ENCODE measurements at places on chromosomes 5 and 9.

DNA sequence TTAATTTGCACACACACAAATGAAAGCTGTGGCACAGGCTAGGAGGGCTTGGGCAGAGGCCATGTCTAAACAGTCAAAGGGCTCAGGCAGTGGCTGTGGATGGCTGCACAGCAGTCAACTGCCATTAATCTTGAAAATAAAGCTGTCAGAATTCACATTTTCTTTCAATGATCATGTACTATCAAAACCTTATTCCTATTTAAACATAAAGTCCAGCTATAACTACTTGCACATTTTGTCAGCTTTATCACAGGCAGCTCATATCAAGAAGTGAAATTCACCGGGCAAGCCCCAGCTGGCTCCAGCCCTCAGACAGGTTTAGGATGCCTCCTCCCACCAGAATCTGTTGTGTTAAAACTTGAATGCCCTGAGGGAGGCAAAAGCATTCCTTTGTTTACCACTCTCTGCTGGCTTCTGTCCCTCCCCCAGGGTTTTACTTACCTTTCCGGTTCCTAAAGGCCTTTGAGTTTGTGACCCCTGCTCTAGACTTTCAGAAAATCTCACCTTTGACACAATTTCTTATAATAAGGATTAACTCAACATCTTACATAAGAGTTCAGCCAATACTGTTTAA, 54.9 kb upstream of the GRAMD2B start:
- DNase-seq = no peak

DNA sequence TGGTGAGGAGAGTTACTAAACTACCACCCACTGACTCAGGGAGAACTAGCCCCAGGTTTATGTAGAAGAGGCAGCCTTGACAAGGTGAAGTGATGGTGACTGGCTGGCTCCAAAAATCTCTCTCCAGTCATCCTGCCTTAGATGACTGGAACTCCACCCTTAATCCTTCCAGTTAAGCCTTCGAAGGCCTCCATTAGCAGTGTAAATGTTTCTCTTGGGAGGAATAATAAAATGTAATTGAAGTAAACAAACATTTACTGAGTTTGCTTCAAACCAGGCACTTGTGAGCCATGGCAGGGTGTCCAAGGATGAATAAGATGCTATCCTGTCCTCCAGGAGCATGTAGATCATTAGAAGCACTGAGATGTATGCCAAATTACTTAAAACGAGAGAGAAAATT, 35.5 kb downstream of the ASTN2 start:
- DNase-seq = no peak

- no peak for DNase-seq
These were observed 71.6 kb upstream of the FRRS1L start for GRCh38 chr9:109238655-109239054.

GRCh38 chr9:5617749-5618148, 11.2 kb upstream of the RIC1 start:
- DNase-seq = peak; percentile 49

- DNase-seq = no peak
These were observed 216.8 kb upstream of the OTULINL start for GRCh38 chr5:14364576-14365472.

DNA sequence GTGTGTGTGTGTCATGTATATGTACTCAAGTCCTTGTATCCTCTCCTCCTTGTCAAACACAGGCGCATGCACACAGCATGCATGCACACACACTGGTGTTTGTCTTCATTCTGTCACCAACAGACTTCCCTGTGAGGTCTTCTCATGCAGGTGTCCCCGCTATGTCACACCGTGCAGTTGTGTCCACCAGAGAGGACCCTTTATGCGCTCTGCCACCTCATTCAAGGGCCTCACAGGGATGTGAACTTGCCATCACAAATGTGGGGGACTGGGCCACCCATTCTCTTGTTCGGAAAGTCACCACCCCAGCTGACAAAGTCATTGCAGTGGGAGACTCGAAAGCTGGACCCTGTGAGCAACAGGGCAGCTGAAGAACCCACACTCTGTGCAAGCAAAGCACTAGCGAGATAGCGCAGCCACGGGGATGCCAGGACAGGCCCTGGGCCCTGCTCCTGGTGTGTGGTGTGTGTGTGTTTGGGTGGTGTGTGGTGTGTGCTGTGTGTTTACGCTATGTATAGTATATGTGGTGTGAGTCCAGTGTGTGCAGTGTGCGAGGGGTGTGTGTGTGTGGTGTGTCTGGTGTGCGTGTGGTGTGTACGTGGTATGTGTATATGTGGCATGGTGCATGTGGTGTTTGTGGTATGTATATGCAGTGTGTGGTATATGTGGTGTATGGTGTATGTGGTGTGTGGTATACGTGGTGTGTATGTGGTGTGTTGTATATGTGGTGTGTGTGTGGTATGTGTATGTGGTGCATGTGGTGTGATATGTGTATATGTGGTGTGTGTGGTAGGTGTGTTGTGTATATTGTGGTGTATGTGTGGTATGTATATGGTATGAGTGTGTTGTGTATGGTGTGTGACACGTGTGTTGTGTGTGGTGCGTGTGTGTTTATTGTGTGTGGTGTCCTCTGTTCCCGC, 30.9 kb upstream of the NXNL2 start:
- no peak for DNase-seq

- DNase-seq = no peak
These were observed 34.5 kb downstream of the PRRT1B start for GRCh38 chr9:131579789-131580211.

GRCh38 chr5:81010336-81011169, 50.4 kb downstream of the RASGRF2 start:
- DNase-seq = no peak

GRCh38 chr5:135110785-135111596, 77.0 kb upstream of the PITX1 start:
- DNase-seq = no peak

DNA sequence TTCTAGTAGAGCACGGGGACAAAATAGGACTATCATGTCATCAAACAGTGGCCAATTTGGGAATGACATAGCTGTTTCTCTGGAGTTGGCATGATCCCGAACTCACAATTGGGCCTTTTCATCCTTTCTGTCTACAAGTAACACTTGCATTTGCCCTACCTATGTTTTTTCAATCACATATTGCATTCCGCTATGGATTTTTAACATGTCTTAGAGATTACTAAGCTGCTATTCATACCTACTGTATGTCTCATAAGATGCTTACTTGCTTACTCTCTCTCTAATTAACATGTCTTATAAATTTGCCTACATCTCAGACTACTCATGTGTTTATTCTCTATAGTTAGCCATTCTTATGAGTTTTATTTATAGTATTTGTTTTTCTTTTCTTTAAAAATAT, 341.2 kb upstream of the CTNND2 start:
- DNase-seq = no peak

DNA sequence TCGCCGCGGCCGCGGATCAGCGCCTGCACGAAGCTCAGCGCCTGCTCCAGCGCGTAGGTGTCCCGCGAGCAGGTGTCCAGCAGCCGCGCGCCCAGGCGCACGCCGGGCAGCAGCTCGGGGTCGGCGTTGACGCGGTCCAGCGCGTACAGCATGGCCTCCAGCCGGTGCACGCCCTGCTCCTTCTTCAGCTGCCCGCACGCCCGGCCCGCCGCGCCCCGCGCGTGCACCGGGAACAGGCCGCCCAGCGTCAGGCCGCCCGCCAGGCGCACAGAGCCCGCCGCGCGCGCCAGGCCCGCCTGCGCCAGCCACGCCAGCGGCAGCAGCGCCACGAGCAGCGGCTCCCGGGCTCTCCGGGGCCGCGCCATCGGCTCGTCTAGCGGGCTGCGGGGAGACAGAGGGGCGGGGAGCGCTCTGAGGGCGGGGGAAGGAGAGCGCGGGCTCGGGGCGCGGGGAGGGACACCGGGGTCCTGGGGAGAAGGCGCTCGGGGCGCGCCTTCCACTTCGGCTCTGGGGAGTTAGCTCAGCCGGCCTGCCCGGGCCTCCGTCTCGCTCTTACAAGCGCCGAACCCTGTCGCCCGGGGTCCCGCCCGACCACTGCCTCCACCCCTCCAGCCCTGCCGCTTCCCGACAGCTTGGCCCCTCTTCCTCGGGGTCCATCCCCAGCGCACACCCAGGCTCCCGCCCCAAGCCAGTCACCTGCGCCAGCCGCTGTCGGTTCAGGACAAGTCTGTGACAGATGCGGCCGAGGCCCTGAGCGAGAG, at the start of gene GRM6:
Gene GRM6 (minus strand): TSS at position 741 of the 761 bp plus-strand sequence. CDS start 376 bp downstream, at position 365.
- no peak for DNase-seq

- no peak for DNase-seq
These were observed 305.4 kb upstream of the NUDT12 start for GRCh38 chr5:103867857-103868598.

- DNase-seq = no peak
These were observed 502.1 kb downstream of the DMAC1 start for GRCh38 chr9:7297521-7297920.

DNA sequence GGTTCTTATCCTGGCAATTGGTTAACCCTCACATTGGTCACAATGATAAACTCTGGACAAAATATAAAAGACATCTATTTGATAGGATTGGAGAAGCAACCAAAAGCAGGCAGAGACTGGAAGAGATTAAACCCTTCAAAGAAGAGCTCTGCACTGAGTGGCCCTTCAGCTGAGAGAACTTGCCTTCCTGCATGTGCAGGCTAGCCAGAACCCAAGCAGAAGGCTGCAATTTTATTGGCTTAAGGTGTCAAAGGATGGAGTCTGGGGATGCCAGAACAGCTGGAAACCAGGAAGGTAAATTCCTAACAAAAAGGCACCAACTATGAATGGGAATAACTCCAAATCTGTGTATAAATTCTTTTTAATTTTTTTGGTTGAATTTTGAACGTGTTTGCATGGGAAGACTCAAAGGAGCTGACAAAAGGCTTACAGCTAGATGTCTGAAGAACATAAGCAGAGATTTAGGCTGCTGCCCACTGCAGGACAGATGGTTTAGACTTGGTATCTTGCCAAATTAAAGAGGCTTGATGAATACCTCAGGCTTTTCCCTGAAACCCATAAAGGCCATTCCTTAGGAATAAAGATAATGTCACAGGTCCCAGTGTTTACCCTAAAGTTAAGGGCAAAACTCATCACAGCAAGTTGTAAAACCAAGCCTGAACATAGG, 66.3 kb downstream of the NR2F1 start:
- no peak for DNase-seq

DNA sequence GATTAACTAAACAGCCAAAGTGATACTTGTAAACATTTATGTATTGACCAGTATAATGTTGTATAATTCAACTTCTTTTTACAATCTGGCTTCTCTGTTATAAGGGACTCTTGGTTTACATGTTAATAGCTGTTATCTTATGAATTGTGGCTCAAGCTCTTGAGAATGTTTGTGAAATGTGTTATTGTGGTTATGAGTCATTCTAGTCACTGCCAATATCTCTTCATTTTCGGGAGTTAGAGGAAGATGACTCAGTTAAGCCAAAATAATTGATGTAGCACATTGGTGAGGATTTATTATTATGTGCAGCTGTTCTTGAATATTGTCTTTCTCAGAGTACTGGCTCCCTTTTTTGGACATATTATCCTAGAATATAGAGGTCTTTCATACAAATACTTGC, 655.2 kb upstream of the RIOK2 start:
- peak; percentile 6 for DNase-seq

DNA sequence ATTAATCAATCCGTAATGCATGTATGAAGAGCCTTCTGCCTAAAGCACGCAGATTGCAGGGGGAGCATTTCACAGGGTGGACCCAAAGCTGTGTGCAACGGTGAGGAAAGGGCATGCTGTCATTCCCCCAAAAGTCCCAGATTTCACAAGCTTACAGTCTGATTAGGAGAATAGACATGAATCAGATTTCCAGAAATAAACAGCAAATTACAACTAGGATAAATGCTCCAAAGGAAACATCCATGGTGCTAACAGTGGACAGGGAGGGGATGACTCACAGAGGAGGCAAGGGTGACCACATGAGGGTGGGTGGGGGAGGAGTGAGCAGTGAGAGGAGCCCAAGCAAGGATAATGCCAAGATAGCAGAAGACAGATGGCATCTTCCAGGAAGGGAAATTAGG, 258.4 kb upstream of the TAS2R1 start:
- DNase-seq = no peak

GRCh38 chr5:163458778-163459385, 1.0 kb downstream of the NUDCD2 start:
- no peak for DNase-seq

- peak; percentile 49 for DNase-seq
These were observed 29.8 kb downstream of the HMGCR start for GRCh38 chr5:75366787-75367186.

DNA sequence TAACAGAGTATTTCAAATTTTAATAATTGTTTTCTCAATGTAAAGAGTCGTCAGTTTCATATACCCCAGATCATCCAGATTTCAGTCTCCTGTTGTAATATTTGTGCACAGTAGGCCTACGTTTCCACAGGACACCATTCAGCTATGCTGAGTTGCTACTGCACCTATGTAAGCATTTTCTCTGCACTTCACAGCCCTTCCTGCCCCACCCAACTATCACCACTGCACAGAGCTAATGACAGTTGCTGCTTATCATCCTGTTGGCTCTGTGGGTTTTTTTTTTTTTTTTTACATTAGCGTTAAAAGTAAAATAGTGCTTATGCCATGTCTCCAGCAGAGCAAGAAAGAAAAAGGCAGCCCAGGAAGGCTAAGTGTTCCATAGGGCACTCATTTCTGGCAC, 5.9 kb upstream of the PRKACG start:
- DNase-seq = no peak

GRCh38 chr9:69627281-69627680, 44.9 kb downstream of the APBA1 start:
- no peak for DNase-seq

- no peak for DNase-seq
These were observed 6.2 kb upstream of the CEP120 start for GRCh38 chr5:123429221-123429954.

DNA sequence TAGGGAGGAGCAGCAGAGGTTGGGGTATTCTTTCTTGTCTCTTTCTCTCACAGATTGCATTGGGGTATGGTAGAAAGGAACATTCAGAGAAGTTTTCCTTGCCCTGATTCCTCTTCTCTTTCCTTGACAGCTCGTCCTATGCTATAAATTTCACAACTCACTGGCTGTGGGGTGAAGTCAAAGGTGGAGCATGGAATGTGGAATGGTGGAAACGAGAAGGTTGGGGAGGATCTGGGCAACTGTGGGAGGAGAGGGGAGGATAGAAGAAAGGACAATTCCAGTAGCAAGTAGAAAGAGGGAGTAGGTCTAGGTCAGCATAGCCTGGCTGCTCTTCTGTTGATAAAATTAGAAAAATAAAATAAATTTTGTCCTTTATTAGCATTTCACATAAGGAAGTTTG, 39.0 kb upstream of the POC5 start:
- DNase-seq = no peak

DNA sequence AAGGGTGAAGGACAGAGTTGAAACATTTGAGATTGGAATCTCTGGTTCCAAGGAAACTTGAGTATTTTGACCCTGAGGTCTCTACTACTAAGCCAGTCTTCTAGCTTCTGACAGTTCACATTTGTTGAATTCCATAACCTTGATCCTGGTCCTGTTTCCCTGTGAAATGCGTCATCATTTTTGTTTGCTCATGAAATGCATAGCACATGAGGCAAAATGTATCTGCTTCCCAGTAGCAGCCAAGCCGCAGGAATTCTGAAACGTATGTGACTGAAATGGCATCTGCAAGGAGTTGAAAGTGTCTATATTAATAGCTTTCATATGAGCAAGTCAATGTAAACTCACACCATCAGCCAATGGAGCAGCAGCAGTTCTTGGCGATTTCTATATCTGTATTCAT, 307.9 kb downstream of the CSNK1G3 start:
- no peak for DNase-seq

Data from GM10248 (cell line).